ENCODE measurements at places on chromosomes 5 and 9.

DNA sequence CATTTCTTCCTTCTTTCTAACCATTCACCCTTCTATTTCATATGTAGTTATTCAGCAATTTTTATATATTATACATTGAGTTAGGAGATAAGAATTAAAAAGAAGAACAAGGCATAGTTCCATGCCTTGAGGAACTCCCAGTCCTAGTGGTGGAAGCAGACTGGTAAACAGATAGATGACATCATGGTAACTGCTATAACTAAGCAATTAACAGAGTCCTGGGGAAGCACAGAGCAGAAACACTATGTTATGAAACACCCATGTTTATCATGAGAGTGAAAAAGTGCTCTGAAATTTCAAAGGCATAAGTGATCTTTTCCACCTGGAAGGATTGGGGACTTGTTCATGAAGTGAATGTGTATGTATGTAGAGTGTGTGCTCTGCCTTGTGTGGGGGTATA, 14.6 kb downstream of the PAPPA start:
- DNase-seq = no peak

GRCh38 chr9:5375091-5375490, 35.4 kb upstream of the RLN1 start:
- no peak for DNase-seq

GRCh38 chr5:154755361-154756008, at the start of gene LARP1:
LARP1 (plus strand) TSS chr5:154755377; CDS start chr5:154755758, 381 bp downstream.
- peak; percentile 2 for DNase-seq

DNA sequence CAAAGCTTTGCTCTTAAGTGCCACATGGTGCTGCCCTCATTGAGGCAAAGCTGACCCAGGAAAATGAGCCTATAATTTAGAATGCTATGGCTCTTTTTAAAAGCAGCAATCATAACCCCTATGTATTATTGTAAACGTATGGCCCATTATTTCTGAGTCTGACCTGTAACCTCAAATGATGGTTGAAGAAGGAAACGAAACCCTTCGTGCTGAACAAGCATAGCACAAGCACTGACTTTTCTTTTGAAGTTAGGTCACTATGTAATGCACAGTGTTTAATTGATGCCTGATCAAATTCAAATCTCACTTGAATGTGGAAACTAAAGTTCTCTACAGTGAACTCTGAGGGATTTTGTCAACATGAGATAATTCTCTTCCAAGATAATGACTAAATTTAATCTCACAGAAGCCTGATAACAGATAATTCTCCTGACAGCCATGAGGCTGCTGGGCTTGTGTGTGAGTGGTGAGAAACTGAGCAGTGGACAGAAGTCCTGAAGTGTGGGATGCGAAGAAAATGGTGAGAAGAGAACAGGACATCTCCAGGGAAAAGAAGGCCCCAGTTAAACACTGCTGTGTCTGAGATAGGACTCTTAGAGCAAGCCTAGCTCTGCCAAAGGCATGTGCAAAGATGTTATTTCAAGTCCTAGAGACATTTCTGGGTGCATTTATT, 226.9 kb downstream of the MAN2A1 start:
- no peak for DNase-seq

- no peak for DNase-seq
These were observed 688.3 kb upstream of the WWC1 start for GRCh38 chr5:167603135-167603534.

DNA sequence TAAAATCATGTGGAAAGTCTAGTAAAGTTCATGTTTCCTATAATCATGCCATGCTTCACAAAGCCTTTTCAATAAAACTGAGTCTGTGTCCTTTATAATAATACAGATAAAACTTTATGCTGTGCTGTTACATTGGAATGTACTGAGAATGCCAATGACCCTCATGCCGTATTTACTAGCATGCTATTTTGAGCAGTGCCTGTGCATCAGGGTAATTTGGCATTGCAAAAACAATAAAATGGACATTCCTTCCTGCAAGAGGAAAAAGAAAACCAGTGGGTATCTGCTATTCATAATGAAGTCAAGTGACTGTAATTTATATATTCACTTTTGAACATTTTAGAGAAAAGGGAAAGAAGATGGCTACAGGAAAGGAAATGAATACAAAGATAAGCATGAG, 159.0 kb downstream of the PBX3 start:
- no peak for DNase-seq

DNA sequence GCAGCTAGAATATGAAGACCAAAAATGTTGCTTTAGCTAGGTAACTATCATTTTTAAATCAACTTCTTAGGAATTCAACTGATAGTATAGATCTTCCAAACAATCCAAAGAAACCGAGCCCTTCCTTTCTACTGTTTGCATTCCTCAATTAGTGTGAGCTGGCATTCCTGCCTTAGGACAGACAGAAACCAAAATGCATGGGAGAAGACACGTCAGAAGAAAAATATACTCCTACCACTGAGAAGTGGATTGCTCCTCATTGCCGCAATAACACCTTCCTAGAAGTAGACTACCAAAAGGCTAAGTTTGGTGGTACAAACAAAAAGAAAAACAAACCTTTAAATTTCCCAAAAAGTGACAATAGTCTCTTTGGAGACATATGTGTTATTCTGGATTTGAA, 440.0 kb downstream of the SEMA5A start:
- no peak for DNase-seq

GRCh38 chr9:136587944-136588662, 42.3 kb upstream of the NOTCH1 start:
- no peak for DNase-seq

All from stimulated activated CD8-positive, alpha-beta memory T cell treated with anti-CD3 and anti-CD28 coated beads, Interleukin-4, amount 100 ng/mL, for 1 hour (primary cell).